Activated naive CD8-positive, alpha-beta T cell treated with anti-CD3 and anti-CD28 coated beads for 36 hours (primary cell): ENCODE measurements at places on chromosomes 6 and 20. TPM values are rescaled to one million over a fixed set of nuclear protein-coding genes. Genes with fewer than 3 reads are reported as not detected.

The MATN4 gene
- total RNA-seq, result 1.1 TPM

The ADGRF1 gene
- total RNA-seq, result not detected

The ULBP2 gene
- total RNA-seq, result 0.43 TPM

- DNase-seq, result no peak
These were observed 69.6 kb downstream of the PHACTR2 start for GRCh38 chr6:143747347-143747842.

DNA sequence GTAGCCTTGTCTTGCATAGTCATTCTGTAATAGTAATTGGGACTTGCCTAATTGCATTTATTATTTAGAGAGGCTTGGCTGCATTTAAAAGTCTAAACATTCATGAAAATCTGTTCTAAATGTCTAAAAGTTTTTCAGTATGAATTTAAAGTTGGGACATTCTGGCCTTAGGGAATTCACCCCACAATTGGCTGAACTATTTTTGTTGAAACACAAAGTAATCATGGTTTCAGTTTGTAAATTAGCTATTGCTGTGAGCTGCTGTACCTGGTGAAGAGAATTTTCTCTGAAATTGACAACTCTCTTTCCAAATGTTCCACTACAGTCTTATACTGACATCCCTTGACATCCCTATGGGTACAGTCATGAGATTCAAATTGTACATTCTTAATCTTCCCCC is 253.0 kb downstream of the FARS2 start:
- DNase-seq, result no peak

DNA sequence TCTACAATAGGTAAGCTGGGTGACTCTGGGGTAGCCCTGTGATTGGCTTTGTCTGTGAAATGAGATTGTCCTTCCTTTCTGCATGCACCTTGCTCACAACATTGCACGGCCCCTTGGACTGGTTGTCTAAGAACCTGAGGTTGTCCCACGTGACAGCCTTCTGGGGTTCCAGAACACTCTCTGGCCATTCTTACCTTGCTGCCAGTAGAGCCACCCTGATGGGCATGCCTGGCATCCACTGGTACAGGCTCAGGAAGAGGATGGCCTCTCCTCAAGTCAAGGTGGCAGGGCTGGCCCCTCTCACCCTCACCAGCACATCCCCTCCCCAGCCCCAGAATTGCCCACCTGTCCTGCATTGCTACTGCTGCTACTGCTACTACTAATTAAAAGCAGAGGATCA is 335.0 kb downstream of the PACRG start:
- DNase-seq, result no peak

- no peak for DNase-seq
These were observed 10.9 kb upstream of the F13A1 start for GRCh38 chr6:6331393-6331792.
